Fibroblast of skin of right biceps (primary cell): ENCODE measurements at places on chromosomes 4 and X.

DNA sequence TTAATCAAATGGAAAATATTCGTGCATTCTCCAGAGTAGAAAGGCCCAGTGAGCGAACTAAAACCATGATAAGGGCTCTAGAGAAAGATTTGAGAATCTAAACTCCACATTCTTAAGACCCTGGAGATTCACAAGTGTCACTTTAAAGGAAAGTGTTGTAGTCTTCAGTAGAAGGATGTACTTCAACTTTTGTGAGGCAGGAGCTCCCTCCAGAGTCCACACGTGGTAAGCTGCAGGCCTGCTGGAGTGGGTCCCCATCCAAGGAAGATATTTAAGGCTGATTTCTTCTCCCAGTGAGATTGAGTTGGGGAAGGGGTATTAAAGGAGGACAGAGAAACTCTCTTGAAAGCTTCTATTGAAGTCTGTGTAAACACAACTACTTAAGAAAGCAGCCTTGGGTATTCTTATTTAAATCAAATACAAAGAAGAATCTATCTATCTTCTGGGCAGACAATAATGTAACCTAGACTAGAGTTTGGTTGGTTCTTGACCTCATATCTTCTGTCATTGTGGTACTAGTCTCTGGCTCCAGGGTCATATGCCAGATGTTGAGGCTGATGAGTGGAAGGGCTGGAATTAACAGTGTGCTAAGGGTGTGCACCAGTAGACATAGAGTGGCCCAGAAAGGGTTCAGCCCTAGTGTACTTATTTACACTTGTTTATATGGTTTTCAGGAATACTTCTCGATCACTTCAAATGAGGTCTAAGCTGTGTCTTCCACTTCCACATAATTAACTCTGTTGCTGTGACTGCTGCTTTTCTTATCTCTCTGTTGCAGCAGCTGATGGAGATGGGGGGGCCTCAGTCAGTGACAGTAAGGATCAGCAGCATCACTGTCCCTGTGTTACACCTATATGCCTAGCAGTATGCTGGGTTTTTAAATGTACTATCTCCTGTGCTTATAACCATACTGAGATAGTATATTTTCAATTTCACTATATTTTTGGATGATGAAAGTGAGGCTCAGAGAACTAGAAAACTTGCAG lies 76.1 kb downstream of the HMGB2 start:
- DNase-seq, result peak; percentile 58

DNA sequence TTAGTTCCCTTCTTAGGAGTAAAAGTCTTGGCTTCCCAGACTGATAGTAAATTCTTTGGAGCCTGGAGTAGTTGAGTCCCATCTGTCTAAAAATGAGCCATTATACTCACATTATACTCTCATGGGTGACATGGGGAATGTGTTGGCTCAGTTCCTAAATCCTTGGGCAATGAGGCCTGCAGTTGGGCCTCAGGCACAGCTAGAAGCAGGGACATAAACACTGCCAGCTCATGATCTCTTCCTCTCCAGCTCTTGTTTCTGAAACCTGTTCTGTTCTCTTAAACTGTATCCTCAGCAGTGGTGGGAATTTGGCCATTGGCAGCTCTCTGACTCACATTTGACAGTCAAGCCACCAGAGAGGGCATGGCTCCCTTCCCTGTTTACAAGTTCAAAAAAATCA lies 212.5 kb downstream of the SPATA18 start:
- DNase-seq, result peak; percentile 20

DNA sequence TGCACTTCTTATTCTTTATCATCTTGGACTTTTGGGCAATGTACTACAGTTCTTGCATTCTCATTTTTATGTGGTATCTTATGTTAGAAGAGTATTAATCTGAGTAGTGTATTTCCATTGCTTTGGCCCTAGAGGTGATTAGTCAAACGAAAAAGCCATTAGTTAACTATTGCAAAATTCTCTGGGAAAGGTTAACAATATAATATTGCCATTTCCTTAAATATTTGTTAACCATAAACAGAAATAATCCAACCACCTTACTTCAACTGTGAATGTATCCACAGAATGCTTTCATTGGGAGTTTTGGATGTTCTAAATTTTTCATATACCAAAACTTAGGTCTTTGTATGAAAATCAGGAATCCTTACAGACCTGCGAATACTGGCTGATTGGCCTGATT lies 294.6 kb upstream of the UGT8 start:
- DNase-seq, result no peak

DNA sequence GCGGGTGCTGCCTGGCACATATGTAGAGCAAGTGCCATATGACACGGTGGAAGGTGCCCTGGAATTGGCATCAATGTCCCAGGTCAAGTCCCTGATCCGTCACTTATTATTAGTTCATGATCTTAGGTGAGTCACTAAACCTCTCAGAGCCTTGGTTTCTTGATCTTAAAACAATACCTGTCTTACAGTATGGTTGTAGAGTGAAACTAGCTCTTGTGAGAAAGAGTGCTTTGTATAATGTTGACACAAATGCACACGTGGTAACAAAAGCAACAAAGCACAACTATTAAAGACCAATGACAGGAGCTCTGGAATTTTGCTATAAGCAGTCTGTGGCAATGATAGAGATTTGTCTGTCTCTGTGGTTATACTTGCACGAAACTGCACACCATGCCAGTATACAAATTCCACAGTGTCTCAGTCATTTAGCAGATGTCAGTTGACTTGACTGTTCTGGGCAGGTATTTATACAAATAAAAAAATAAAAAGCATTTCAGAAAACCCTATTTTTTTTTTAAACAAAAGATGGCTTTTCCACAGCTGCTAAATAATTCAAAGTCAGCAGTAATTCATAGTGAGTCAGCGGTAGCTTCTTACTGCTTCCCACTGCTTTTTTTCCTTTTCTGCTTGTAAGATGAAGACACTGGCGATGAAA lies 19.7 kb upstream of the ACSL1 start:
- peak; percentile 65 for DNase-seq

GRCh38 chr4:24935856-24936255 lies 23.0 kb upstream of the CCDC149 start:
- DNase-seq, result no peak

DNA sequence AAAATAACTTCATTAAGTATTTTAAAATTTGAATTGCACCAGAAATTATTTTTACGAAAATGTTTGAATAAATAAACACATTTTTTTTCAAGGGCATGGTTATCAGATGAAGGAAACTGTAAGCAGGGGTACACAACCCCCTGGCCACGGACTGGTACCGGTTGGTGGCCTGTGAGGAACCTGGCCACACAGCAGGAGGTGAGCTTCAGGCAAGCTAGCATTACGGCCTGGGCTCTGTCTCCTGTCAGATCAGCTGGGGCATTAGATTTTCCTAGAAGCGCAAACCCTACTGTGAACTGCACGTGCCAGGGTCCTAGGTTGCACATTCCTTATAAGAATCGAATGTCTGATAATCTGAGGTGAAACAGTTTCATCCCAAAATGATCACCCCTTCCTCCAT lies 1499.7 kb upstream of the AGA start:
- DNase-seq, result no peak

- peak; percentile 68 for DNase-seq
Measured at GRCh38 chrX:46255046-46255445, 290.2 kb downstream of the ZNF674 start.

- no peak for DNase-seq
Measured at GRCh38 chr4:110616238-110617074, 6.4 kb downstream of the PITX2 start.

GRCh38 chr4:142130666-142131065 lies 494.3 kb downstream of the IL15 start:
- DNase-seq, result no peak

- no peak for DNase-seq
Measured at GRCh38 chrX:1486177-1486576, 33.5 kb upstream of the ASMTL start.

GRCh38 chr4:114729068-114729738 lies 130.6 kb downstream of the UGT8 start:
- DNase-seq, result no peak

- no peak for DNase-seq
Measured at GRCh38 chrX:77119706-77120105, 327.5 kb upstream of the FGF16 start.

DNA sequence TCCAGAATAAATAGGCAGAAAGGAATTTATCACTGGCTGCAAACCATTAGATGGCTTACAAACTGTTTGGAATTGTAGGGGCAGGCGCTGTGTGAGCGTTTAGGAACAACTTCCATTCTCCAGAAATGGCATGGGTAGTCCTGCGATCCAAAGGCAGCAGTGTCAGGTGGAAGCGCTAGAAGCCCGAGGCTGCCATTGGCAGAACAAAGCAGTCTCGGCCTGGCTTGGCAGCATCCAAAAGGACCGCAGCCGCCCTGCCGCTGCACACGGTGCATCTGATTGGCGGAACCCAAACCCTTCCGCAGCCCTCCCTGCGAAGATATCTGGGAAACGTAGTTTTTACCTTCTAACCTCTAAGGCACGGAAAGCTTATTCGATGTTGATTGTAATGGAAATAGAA lies 23.6 kb upstream of the YTHDC1 start:
- peak; percentile 80 for DNase-seq

GRCh38 chr4:25439918-25440477 lies 62.9 kb downstream of the ANAPC4 start:
- peak; percentile 62 for DNase-seq

GRCh38 chr4:184255361-184255760 lies 37.7 kb upstream of the ENPP6 start:
- DNase-seq, result no peak
